ENCODE measurements at places on chromosomes 4 and X. TPM values are rescaled to one million over a fixed set of nuclear protein-coding genes. Genes with fewer than 3 reads are reported as not detected.

The FAM47A gene
- total RNA-seq: not detected

The SCFD2 gene
- 43.0 TPM for total RNA-seq

The CLDN34 gene
- not detected for total RNA-seq

The TBCK gene
- 102 TPM for total RNA-seq

The NUP62CL gene
- 0.22 TPM for total RNA-seq

The GPR34 gene
- not detected for total RNA-seq

The PPEF1 gene
- total RNA-seq: 0.11 TPM

The BCOR gene
- total RNA-seq: 20.1 TPM

The MAGEA12 gene
- total RNA-seq: not detected

The WNK3 gene
- 2.2 TPM for total RNA-seq

The ARFIP1 gene
- total RNA-seq: 46.0 TPM

Measured in articular chondrocyte of knee joint (primary cell).